Mucosa of gallbladder (tissue), 1 donor: ENCODE measurements at places on chromosomes 1 and 21. TPM values are rescaled to one million over a fixed set of nuclear protein-coding genes. Genes with fewer than 3 reads are reported as not detected.

C1orf141 gene
- total RNA-seq, result not detected

OR2L5 gene
- total RNA-seq, result not detected

FLG gene
- not detected for total RNA-seq

C1orf87 gene
- not detected for total RNA-seq

CD101 gene
- total RNA-seq, result 2.8 TPM

CHD1L gene
- 32.6 TPM for total RNA-seq

NBPF6 gene
- not detected for total RNA-seq

CFAP74 gene
- not detected for total RNA-seq
